T-helper 17 cell (primary cell): ENCODE measurements at places on chromosomes 11 and 22. TPM values are rescaled to one million over a fixed set of nuclear protein-coding genes. Genes with fewer than 3 reads are reported as not detected.

DNA sequence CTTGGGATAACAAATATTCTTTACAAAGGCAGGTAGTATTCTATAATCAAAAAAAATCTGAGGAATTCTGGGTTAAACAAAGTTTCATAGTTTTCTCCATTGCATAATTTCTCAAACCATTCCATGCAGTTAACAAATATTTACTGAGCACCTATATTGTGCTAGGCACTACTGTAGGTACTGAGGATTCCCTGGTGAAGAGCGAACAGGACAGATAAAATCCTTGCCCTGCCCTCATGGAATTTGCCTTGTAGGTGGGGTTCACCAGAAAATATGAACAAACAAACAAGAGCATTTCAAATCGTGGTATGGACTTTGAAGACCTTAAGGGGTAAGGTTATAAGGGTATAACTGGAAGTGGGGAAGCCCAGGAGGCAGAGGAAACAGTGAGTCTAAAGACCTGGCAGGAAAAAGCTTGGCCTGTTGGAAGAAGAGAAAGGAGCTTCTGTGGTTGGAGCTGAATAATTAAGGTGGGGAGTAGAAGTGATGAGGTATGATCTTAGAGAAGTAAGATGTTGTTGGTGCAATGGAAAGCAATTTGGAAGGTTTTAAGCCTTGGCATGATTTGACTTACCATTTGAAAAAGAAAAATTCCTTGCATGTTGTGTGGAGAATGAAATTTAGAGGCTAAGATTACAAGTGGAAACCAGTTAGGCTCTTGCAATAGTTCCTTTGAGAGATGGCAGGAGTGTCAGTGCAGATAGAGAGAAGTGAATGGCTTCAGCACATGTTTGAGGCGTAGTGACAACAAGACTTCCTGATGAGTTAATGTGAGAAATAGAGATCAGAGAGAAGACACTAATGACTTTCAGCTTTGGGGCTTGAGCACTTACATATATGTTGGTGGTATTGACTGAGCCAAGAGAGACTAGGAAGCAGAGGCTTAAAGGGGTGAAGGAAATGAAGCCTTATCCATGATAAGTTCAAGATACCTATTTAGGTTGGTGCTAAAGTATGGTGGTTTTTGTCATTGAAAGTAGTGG, 55.7 kb upstream of the PICALM start:
- DNase-seq = no peak

Gene IFITM10
- total RNA-seq = 0.78 TPM

DNA sequence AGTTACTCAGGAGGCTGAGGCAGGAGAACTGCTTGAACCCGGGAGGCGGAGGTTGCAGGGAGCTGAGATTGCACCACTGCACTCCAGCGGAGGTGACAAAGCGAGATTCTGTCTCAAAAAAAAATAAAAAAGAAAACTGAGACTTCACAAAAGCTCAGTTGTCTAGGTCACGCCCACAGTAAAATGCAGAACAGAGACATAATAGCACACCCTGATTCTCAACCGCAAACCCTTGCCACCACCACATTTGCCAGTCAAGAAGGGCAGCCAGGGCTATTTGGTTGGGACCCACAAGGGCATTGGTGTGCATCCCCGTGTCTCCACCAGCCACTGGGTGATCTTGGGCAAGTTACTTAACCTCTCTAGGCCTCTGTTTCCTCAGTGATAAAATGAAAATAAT, 25.4 kb downstream of the CREB3L1 start:
- no peak for DNase-seq

Gene PRR33
- total RNA-seq = not detected

GRCh38 chr11:134524896-134525845, 113.1 kb upstream of the B3GAT1 start:
- DNase-seq = no peak

DNA sequence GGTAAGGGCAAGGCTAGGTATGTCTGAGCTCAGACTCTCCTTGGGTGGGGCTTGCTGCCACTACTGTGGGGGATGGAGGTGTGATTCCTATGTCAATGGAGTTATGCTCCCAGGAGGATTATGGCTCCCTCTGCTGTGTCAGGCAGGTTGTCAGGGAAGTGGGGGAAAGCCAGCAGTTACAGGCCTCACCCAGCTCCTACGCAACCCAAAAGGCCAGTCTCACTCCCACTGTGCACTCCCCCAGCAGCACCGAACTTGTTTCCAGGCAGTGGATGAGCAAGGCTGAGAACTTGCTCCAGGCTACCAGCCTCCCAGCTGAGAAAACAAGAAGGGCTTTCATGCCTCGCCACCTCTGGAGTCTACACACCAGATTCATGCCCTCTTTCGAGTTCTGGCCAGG, 18.2 kb downstream of the C11orf91 start:
- no peak for DNase-seq

Gene PSMA1
- 166 TPM for total RNA-seq

- no peak for DNase-seq
These were observed at the start of gene SCN4B for GRCh38 chr11:118152552-118153471. SCN4B (minus strand) TSS chr11:118152823; CDS start chr11:118152673, 150 bp downstream.
